Coronary artery (tissue), 2 donors: ENCODE measurements at places on chromosomes 6 and 20.

DNA sequence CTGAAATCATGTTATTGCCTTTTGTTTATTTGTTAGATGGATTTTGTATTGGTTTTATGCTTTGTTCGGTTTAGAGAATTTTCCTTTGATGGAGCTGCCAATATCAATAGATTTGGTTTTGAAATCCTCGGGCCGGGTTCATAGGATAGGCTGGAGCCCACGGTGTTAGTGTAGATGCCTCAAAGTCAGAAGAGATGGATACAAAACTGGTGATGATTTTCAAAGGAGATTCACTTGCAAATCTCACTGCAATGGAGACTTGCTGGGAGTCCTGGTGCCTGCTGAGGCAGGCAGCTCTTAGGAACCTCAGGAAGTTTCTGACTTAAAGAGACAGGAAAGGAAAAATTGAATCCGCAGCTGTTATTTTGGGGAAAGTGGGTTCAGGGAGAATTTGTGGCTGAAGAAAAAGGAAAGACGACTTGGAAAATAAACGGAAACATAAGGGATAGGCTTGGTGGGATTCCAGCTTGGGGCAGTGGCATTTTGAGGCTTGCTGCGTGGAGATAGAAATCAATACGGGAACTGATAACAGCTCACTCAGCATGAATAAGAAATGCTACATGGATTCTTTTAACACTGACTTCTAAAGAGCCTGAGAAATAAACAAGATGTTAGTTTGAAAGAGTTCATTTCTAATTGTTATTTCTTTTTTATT, 241.6 kb downstream of the PHACTR1 start:
- DNase-seq: no peak

GRCh38 chr6:143498428-143498827, 13.1 kb downstream of the FUCA2 start:
- no peak for DNase-seq

GRCh38 chr6:2407525-2407924, 162.1 kb upstream of the GMDS start:
- DNase-seq: no peak

GRCh38 chr6:15515660-15516375, 147.0 kb downstream of the DTNBP1 start:
- DNase-seq: no peak

DNA sequence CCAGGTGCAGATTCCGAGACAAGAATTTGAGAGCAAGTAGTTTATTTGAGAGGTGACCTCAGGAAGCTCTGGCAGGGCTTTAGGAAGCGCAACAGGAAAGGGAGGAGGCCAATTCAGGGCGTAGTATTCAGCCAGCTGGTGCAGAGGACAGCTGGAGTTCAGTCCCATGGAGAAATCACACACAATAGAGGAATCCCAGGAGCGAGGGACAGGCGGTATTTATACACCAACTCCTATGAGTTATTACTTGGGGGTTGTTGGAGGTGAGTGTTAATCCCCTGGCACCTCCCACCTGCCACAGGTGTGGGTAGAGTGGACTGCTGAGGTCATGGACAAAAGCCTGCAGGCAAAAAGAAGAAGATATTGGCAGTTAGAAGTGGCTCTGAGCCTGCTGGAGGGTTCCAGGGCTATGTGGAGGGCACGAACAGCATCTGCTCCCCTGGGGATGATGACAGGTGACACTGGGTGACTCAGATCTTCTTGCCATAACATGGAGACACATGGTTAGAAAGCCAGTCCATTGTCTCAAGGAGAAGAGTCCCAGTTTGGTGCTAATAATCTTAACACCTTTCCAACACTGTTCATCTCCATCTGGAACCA, 13.9 kb upstream of the SULF2 start:
- no peak for DNase-seq

- DNase-seq: no peak
Measured at GRCh38 chr6:11207199-11207968, 25.1 kb downstream of the NEDD9 start.

- DNase-seq: no peak
Measured at GRCh38 chr6:129923530-129924250, 62.6 kb upstream of the TMEM244 start.
